ENCODE measurements at places on chromosomes 7 and 10. TPM values are rescaled to one million over a fixed set of nuclear protein-coding genes. Genes with fewer than 3 reads are reported as not detected.

- no peak for DNase-seq
Measured at GRCh38 chr10:53402594-53402993, 630.0 kb upstream of the MBL2 start.

DNA sequence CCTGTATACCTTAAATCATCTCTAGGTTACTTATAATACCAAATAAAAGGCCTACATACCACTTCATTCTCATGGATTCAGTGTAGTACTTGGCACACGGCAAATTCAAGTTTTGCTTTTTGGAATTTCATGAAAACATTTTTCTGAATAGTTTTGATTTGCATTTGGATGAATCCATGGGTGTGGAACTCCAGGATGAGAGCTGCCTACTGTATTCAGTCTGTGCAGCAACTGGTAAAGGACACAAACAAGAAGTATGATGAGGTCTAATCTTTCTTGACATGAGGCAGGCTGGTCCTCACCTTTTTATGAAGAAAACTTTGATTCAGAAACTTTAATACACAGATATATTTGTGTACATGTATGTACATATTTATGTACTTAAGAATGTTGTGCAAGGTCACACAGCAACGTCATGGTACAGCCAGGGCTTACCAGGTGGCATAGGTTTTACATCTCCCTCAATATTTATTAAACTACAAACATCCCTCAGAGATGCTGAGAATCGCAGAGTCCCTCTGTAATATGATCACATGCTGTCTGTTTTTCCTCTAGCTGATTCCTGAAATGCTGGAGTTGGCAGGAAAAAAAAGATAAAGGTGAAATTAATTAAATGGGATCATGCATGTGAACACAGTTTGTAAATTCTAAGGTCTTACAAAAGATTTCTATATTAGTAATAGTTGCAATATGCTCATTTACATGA, 239.6 kb downstream of the PRKG1 start:
- no peak for DNase-seq

- no peak for DNase-seq
Measured at GRCh38 chr7:113086431-113086888, at the start of gene GPR85. Gene GPR85, minus strand, starts transcription at chr7:113086827. Its CDS starts 2,106 bp downstream, at chr7:113084721.

GRCh38 chr7:101910991-101911799, 93.8 kb downstream of the CUX1 start:
- no peak for DNase-seq

DNA sequence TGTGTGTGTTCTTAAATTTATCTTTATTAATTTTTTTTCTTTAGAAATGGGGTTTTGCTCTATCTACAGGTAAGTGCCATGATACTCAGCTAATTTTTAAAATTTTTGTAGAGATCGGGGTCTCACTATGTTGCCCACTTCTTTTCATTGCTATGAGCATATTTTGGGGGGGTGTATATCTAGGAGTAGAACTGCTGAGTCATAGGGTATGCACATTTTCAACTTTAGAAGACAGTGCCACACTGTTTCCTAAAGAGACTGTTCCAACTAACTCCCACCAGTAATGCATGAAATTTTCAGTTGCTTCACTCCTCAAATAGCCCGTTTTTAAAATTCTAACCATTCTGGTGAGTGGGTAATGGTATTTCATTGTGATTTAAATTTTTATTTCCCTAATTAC, 108.3 kb downstream of the CUL2 start:
- DNase-seq: no peak

- DNase-seq: no peak
Measured at GRCh38 chr7:137577184-137577583, 233.7 kb upstream of the PTN start.

The EGFR gene
- 22.5 TPM for total RNA-seq

DNA sequence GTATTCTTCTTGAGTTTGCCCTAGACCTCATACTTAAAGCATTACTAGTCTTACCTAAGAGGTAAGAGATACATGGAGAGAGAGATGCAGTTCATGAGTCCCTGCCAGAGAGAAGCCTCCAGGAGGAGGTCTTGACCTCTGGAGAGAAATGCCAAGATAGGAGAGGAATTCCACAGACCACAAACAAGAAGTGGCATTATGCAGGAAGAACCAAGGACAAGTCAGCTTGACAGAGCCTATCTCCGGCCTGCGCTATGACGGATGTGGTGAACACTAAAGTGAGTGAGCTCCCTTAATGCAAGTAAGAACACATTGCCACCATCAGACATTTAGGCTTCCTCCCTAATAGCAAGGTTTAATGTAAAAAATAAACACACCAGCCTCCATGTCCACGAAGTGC, 27.9 kb upstream of the COL1A2 start:
- DNase-seq: no peak

The RSPH10B2 gene
- not detected for total RNA-seq

GRCh38 chr10:77628906-77629730, 8.5 kb downstream of the KCNMA1 start:
- no peak for DNase-seq

The CALML3 gene
- total RNA-seq: not detected

The NUTM2A gene
- 2.3 TPM for total RNA-seq

The RTKN2 gene
- total RNA-seq: 0.15 TPM

DNA sequence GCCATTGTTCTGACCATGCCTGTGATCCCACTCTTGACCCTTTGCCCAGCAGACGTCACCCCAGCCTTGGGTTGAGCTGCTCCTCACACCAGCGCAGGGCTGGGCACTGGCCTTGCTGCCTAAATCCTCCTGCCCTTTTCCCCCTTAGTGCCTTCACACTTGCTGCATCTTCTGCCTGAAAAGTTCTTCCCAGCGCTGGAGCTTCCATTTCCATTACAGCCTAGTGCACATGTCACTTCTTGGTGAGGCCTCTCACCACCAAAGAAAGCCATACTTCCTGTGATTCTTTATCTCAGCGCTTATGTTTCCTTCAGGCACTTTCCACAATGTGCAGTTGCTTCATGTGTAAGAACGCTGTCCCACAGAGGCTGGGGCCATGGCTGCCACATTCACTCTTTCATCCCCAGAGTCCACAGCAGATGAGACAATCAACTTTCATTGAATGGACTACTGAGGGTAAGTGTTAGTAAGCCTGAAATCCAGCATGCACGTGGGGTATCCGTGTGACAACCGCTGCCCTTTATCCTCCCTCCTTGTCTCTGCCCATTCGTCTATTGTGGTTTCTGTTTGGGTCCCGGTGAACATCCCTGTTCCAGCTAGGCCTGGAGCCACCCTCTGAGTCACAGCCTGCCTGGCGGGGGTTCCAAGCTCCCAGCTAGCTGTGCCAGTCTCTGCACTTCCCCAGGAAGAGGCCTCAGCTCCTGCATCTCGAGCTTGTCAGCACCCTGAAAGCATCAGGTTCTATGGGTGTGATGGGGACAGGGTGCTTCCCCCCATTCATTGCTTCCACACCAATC, 37.3 kb downstream of the ADRA2A start:
- DNase-seq: no peak
